Stimulated activated CD8-positive, alpha-beta memory T cell treated with anti-CD3 and anti-CD28 coated beads, Interleukin-4, amount 100 ng/mL, for 1 hour (primary cell): ENCODE measurements at places on chromosomes 7 and 10.

DNA sequence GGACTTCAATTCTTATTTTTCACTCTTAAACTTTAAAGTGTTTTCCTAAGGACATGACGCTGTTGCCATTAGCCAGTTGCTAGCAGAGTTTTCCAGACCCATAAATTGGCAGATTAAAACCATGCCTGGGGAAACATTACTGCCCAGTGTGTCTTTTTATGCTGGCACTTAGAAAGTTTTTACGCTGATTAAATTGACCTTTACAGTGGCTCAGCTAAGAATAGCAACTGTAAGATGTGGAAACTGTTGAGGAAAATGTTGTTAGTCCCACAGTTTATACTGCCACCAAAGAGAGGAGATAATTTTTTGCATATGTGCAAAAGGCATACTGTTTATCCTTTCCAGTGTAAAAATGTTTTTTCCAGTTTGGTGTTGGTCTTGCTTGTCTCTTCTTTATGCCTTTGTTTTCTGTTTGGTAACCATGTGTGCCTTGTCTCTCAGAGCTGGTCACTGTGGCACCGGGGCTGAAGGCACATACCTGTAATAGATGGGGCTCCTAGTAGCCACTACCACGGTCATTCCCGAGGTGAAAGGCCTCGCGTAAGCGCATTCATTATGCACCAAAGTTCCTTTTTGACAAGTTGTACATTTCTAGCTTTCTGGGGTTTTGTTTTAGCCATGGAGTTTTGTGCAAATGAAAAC is 45.3 kb downstream of the CYP17A1 start:
- no peak for DNase-seq

DNA sequence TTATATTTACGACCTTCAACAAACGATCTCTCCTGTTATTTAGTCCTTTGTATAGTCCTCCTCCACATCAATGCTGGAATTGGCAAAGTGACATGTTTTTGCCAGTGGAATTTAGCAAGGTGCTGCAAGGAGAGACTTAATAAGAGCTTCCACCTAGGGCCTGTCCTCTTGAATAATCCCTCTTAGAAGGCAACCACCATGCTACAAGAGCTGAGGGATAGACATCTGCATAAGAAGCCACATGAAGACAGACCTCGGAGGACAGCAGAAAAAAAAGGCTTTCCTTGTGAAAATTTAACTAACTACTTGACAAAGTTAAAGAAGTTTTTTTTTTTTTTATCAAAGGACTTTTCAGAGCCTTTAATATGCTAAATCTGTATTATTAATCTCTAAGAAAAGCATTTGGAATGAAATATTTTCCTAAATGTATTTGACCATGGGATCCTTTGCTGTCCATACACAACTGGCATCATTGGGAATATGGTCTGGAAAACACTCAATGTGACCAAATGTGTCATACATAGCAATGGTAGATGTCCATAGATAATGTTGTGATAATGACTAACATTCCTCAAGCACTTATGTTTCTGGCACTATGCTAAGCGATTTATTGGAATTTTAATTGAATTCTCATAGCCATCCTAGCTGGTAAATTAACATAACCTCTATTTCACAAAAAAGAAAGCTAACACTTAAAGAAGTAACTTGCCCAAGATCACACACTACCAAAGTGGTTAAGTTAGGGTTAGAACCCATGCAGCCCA is 13.2 kb downstream of the HYCC1 start:
- DNase-seq: no peak

- DNase-seq: no peak
Observed at GRCh38 chr7:108057951-108058481, 55.1 kb upstream of the LAMB1 start.

DNA sequence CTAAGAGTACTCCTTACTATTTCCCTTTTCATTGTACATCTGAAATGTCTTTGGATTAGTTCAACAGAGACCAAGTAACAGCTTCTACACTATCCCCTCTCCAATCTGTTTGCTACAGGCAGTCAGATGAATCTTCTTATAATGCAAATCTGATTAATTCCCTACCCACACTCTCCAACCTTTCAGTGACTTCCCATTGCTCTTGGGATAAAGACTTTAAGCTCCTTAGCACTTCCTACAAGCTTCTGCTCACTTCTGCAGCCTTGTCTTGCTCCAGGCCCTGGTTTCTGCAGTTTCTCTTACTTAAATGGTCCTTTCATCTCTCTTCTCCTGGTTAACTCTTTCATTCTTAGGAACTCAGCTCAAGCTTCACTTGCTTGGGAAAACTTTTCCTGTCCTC is 65.2 kb upstream of the FEZF1 start:
- DNase-seq: no peak

GRCh38 chr7:34313289-34313688 is 344.7 kb upstream of the NPSR1 start:
- no peak for DNase-seq

DNA sequence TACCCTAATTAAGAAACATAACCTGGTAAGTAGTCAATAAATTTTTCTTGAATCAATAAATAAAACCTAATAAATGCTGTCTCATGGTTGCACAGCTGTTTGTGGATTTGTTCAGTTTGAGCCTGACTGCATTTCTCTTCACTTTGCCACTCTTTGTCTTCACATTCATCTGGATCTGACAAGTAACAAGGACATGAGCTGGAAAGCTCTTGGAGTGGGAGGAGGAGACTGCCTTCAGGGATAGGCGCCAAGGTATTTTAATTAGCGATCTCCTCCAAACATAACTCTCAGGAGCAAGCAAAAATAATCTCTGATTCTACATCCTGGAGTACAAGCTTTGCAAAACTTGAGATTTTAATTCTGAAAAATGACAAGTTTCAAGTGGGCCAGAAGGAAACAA is 251.0 kb downstream of the BMPER start:
- DNase-seq: no peak

- DNase-seq: no peak
Observed at GRCh38 chr10:113889911-113890310, 35.5 kb downstream of the NHLRC2 start.

DNA sequence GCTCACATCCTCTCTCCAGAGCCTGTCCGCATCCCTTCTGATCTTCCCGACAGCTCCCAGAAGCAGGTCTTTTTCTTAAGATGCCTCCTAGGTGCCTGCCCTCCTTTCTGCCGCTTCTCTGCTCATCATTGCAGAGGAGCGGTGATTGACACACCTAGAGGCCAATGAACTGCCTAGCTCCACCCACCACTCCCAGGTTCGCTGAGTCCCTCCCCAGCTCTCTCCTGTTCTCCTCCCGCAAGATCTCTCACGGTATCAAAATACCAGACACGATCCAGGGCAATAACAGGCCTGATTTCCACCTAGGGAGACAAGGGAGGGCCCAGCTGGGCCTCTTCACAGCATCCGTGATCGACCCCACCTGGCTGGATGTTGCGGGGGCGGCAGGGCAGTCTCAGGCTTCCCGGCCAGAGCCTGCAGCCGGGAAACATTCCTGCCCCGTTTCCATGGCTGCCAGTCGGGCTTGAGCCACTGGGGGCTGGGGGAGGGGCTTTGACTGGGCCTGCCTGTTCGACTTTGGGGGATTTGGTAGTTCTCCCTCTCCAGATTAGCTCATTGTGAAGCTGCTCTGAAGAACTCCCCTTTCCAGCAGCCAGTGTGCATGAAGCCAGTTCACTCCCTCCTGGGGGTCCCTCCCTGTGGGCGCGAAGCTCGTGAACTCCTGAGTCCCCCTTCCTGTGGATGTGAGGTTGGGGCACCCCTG is 373.5 kb downstream of the RPS24 start:
- peak; percentile 26 for DNase-seq

DNA sequence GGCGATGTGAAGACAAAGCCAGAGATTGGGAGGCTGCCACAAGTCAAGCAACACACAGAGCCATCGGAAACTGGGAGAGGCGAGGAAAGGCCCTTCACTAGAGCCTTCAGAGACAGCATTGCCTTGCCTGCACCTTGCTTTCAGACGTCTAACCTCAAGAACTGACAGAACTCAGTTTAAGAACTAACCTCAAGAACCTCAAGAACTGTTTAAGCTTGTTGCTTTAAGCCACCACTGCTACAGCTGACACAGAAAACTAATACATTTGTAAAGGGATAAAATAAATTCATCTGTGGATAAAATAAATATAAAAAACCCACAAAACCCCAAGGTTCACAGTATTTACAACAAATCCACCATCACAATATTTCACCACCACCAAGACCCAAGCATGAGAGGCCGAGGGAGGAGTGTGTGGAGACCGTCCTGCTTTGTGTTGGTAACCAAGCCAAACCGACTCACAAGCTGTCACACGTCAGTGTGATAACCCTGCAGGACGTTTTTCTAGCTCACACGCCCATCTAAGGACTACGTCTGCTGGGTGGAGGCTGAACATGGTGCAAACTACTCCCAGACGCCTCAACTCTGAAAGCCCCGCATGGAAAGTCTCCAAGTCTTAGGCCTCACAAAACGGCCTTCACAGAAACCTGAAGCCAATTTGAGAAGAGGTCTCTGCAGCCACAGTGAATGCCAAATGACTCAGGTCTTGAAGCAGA is 116.8 kb downstream of the ABLIM1 start:
- DNase-seq: peak; percentile 57

DNA sequence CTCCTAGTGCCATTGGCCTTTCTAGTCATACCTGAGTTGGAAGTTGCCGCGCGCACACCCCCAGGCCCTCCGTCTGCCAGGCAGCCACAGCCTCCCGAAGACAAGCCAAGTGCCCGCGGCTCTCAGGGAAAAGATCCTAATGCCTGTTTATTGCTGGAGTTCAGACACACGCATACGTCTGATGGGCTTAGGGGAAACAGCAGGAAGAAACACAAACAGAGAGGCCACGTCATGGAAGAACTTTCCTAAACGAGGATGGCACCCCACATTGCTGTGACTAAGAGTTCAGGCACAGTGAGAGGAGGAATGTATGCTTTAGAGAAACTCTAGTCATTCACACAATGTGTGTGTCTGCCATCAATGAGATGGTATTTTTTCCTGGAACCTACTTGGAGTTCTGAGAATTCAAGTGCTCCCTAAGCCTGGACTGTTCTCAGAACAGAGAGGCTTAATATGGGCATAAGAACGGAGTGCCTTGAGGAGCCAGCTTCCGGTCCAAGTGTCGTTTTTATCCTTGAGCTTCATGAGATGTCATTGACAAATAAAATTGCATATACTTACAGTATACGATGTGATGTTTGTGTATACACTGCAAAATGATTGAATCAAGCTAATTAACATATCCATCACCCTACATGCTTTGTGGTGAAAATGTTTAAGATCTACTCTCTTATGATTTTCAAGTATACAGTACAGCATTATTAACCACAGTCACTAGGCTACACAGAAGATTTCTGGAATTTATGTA is 11.6 kb upstream of the RBP3 start:
- no peak for DNase-seq

- no peak for DNase-seq
Observed at GRCh38 chr10:74297389-74298080, 146.5 kb downstream of the ADK start.

- no peak for DNase-seq
Observed at GRCh38 chr10:119981826-119982225, 89.3 kb downstream of the SEC23IP start.

GRCh38 chr10:117342641-117343040 is 32.6 kb downstream of the PDZD8 start:
- no peak for DNase-seq

- DNase-seq: no peak
Observed at GRCh38 chr10:63520500-63521415, at the start of gene REEP3. REEP3 (plus strand) TSS chr10:63521401; CDS start chr10:63521546, 145 bp downstream.

DNA sequence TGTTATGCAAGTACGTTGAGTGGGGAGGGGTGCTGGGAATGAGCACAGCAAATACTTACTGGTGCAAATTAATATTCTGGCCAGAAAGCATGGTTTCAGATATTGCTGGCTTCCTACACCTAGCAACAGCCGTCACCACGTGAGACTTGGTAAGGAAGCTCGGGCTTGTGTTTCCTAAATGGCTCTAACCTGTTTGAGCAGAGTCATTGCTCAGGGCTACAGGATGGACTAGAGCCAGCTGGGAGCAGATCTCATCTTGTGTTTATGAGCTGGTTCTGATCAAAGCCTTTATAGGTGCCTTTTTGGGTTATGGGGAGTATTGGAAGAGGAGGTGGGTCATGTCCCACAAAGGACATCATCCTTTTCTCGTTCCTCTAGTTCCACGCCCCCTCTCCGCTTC is 200.3 kb downstream of the BUB3 start:
- DNase-seq: no peak

DNA sequence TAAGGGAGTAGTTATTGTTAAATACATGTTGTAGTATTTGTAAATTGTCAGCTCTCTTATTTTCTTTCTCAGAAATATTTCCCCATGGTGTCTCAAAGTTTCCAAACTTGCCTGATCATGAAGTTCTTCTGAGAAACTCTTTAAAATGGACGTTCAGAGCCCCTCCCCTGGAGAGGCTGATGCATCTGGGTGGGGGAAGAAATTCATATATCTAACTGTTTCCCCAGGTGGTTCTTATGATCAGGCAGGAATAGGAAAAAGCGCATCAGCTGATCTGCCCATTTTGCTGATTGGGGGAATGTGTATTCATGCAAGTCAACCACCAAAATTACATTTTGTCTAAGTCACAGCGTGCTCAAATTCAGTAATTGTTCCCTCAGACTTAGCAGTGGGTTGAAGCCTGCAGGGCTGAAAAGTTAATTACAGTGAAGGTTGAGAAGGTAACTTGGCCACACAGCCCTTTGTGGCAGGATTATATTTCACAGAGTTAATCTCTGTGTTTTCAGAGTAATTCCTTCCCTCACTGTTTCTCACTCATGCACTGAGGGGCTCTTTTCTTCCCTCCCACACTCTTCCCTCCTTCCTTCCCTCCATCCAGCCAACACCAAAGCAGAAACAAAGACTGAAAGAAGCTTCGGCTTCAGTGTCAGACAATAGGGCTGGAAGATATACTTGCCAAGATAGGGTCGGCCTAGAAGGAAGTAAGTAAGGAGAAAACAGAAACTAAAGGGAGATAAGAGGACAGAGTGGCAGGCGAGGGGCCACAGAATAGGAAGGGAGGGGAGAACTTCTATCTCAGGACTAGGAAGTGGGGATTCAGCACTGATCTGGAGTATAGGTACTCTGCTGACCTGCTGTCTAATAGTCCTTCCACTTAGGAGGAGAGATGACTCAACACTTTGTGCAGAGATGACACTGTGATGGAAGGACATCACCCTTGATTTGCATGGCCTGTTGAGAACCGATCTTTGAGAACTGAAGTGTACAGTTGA is 50.5 kb upstream of the STARD3NL start:
- no peak for DNase-seq

- DNase-seq: no peak
Observed at GRCh38 chr10:89954061-89954460, 252.7 kb downstream of the KIF20B start.

- no peak for DNase-seq
Observed at GRCh38 chr10:72895236-72895850, 1.8 kb downstream of the OIT3 start.
